Transverse colon (tissue), 4 donors: ENCODE measurements at places on chromosomes 6 and 20. TPM values are rescaled to one million over a fixed set of nuclear protein-coding genes. Genes with fewer than 3 reads are reported as not detected.

DNA sequence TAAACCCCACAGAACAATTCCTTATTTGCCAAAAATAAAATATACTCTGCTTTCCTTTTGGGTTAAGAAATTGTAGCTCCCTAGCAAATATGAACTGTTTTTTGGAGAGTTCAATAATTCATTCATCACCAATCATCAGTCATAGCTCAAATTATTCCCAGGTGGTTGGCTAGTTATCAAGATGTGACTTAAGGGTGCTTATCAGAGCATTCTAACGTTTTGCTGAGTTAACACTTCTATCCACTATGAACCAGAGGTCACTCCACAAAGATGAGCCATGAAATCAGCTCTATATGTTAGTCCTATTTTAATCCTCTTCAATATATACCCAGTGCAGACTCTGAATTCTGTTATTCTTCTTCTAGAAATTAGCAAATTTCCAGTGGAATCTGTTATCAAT is 379.1 kb downstream of the TENT5A start:
- DNase-seq: no peak
- no peaks in the 10 kb centered on the region for H3K4me1 ChIP-seq
- H3K27ac ChIP-seq: no peak overlapping the region
- no peaks in the 10 kb centered on the region for H3K36me3 ChIP-seq

DNA sequence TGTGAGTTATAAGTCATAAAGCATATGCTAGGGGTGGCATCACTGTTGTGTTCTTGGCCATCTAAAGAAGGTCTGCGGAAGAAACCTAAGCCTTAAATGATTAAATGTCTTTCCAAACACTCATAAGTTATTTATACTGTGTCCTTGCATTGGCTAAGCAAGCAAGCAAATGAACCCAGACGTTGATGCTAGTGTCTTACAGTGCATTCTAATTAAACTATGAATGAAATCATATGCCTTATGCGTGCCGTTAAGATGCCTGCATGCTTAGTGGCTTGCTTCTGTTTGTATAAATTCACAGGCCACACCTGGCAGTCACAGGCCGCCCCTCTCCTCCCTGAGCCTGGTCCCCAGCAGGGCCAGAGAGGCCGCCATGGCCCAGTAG is 49.9 kb downstream of the RIN2 start:
- H3K4me1 ChIP-seq: peaks cover 5% of the 10 kb centered on the region
- no peak overlapping the region for H3K4me3 ChIP-seq
- DNase-seq: no peak
- H3K27me3 ChIP-seq: no peaks in the 10 kb centered on the region
- no peak overlapping the region for H3K27ac ChIP-seq
- no peaks in the 10 kb centered on the region for H3K36me3 ChIP-seq

GRCh38 chr6:19898141-19898740 is 61.1 kb downstream of the ID4 start:
- no peak overlapping the region for H3K4me3 ChIP-seq
- H3K4me1 ChIP-seq: no peaks in the 10 kb centered on the region
- no peaks in the 10 kb centered on the region for H3K36me3 ChIP-seq

DNA sequence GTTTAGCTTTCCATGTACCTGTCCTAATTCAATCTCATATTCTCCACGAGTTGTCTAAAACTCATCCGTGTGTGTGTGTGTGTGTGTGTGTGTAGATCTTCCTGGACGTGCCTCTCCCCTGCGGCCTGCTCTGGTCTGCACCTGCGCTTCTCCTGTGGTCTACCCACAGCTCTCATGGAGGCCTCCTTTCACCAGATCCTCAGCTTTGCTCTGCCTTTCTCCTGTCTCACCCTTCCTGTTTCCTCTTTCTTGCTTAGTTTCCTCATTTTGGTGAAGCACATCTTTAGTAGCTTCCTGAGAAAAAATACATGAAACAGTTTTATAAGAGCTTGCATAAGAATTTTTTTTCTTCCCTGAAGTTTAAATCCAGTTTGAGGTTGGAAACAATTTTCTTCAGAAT is 18.1 kb downstream of the SLX4IP start:
- H3K36me3 ChIP-seq: no peaks in the 10 kb centered on the region
- H3K4me1 ChIP-seq: no peaks in the 10 kb centered on the region
- no peak overlapping the region for H3K27ac ChIP-seq
- H3K27me3 ChIP-seq: no peaks in the 10 kb centered on the region

DNA sequence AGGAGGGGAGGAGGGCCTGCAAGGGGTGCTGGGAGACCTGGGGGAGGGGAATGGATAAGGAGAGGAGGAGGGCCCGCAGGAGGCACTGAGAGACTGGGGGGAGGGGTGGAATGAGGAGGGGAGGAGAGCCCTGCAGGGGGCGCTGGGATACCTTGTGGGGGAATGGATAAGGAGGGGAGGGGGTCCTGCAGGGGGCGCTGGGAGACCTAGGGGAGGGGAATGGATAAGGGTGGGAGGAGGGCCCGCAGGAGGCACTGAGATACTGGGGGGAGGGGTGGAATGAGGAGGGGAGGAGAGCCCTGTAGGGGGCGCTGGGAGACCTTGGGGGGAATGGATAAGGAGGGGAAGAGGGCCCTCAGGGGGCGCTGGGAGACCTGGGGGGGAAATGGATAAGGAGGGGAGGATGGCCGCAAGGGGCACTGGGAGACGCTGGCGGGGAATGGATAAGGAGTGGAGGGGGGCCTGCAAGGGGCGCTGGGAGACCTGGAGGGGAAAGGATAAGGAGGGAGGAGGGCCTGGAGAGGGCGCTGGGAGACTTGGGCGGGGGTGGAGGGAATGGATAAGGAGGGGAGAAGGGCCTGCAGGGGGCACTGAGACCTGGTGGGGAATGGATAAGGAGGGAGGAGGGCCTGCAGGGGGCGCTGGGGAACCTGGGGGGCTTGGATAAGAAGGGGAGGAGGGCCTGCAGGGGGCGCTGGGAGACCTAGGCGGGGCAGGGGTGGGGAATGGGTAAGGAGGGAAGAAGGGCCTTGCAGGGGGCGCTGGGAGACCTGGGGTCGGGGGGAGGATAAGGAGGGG is 1.3 kb upstream of the CTCFL start:
- no peak overlapping the region for H3K27ac ChIP-seq
- DNase-seq: peak; percentile 39
- H3K27me3 ChIP-seq: no peaks in the 10 kb centered on the region
- no peak overlapping the region for H3K4me3 ChIP-seq
- no peaks in the 10 kb centered on the region for H3K36me3 ChIP-seq
- H3K4me1 ChIP-seq: peaks cover 34% of the 10 kb centered on the region

- H3K36me3 ChIP-seq: no peaks in the 10 kb centered on the region
- no peaks in the 10 kb centered on the region for H3K27me3 ChIP-seq
- H3K4me1 ChIP-seq: no peaks in the 10 kb centered on the region
- H3K27ac ChIP-seq: no peak overlapping the region
- no peak overlapping the region for H3K4me3 ChIP-seq
These were observed 43.4 kb downstream of the TNFAIP3 start for GRCh38 chr6:137910424-137910834.

DNA sequence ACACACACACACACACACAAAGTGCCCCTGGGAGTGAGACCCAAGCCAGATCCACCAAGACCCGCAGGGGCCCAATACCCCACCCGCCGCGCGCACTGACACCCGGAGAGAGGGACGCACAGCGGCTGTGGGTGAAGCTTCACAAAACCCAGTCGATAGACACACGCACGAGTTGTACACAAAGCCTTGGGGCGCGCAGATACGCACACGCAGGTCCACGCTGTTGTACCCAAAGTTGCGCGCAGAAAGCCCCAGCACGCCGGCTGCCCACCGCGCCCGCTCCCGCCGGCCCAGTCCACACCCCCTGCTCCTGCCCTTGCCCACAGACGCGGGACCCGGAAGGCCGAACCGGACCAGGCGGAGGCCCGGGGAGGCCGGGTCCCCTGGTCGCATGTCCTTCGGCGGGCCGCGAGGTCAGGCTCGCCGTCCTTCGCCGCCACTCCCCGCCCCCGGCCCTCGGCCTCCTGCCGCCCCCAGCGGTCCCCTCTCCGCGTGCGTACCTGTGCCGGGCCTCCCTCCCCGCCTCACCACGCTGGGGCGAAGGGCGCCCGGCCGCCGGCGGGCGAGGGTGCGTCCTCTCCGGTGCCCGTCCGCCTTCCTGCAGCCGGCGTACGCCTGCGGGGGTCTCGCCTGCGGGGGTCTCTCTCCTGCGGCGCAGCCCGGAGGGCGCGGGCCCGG is at the start of gene TMEM74B:
TSS of gene TMEM74B (minus strand) at position 344 of the 678 bp plus-strand sequence. CDS start 1,180 bp downstream, outside the sequence.
- H3K27ac ChIP-seq: no peak within 1 kb of the TSS
- H3K4me3 ChIP-seq: peak within 1 kb of the TSS; percentile 34
- peaks cover 7% of the 10 kb centered on the region for H3K4me1 ChIP-seq
- no peaks in the 10 kb centered on the region for H3K36me3 ChIP-seq

GRCh38 chr6:129744201-129744879 is 34.4 kb upstream of the ARHGAP18 start:
- H3K27me3 ChIP-seq: no peaks in the 10 kb centered on the region
- no peak overlapping the region for H3K27ac ChIP-seq
- H3K36me3 ChIP-seq: no peaks in the 10 kb centered on the region

DNA sequence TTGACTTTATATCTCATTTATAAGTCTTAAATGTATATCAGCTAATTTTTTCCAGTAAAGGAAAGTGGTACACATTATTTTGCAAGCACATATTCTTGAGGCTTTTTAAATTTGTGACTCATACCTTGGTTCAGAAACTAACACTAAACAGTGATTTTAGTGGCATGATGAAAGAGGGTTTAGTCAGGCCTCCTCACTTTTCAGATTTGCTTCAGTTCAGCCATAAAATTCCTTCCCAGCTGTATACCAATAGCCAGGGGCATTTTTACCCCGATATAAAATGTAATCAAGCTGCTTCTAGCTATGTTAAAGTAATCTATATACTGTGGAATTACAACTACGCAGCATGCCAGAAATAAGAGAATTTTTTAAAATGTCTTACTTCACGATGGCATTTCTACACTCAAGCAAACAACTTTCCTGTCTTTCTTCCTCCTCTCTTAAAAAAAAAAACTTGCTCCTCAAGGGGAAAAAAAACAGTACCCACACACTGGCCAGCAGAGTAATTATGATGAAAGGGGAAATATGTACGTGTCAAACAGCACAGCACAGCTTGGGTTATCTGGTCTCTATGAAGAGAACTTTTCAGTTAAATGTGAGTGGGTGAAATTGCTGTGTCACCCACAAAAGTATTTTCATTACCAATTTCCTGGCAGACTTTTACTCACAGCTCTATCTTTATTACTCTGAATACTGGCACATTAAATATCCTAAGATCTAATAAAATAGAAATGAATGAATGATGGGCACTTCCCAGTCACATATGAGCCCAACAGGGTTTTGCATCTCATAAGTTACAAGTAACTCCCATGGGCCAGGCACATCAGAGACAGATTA is 244.8 kb upstream of the TENT5A start:
- H3K4me1 ChIP-seq: no peaks in the 10 kb centered on the region
- H3K27ac ChIP-seq: peak overlapping the region; percentile 13
- no peak for DNase-seq
- H3K36me3 ChIP-seq: no peaks in the 10 kb centered on the region
- no peaks in the 10 kb centered on the region for H3K27me3 ChIP-seq
- H3K4me3 ChIP-seq: no peak overlapping the region

IL20RA gene
- total RNA-seq: 20.5 TPM

LY6G6C gene
- not detected for total RNA-seq

SMOC2 gene
- 5.8 TPM for total RNA-seq

HLA-DRB1 gene
- 14.3 TPM for total RNA-seq

RAB44 gene
- 0.60 TPM for total RNA-seq

FABP7 gene
- 0.48 TPM for total RNA-seq

DPPA5 gene
- not detected for total RNA-seq

KCNK16 gene
- not detected for total RNA-seq
